ENCODE measurements at places on chromosomes 4 and X. TPM values are rescaled to one million over a fixed set of nuclear protein-coding genes. Genes with fewer than 3 reads are reported as not detected.

C1GALT1C1 gene
- total RNA-seq: 19.0 TPM

CHRDL1 gene
- total RNA-seq: 38.6 TPM

DCAF12L1 gene
- not detected for total RNA-seq

SHROOM4 gene
- 16.4 TPM for total RNA-seq

USP17L15 gene
- not detected for total RNA-seq

ITGB1BP2 gene
- 22.3 TPM for total RNA-seq

SLC10A6 gene
- total RNA-seq: 5.4 TPM

GAGE12E gene
- not detected for total RNA-seq

ARMCX1 gene
- total RNA-seq: 31.5 TPM

POU3F4 gene
- not detected for total RNA-seq

F8A3 gene
- total RNA-seq: 4.1 TPM

SPATA4 gene
- total RNA-seq: not detected

SPANXN3 gene
- not detected for total RNA-seq

FAM9B gene
- not detected for total RNA-seq

SPATA18 gene
- 4.7 TPM for total RNA-seq

CHRNA9 gene
- not detected for total RNA-seq

GABRG1 gene
- 0.03 TPM for total RNA-seq

SSX4 gene
- total RNA-seq: not detected

MAGEB17 gene
- total RNA-seq: not detected

IQCM gene
- not detected for total RNA-seq

Data from aorta (tissue), 5 donors.